ENCODE measurements at places on chromosomes 5 and 9.
A peak's percentile ranks its signal among the peaks of the same experiment; 100 is the strongest.

DNA sequence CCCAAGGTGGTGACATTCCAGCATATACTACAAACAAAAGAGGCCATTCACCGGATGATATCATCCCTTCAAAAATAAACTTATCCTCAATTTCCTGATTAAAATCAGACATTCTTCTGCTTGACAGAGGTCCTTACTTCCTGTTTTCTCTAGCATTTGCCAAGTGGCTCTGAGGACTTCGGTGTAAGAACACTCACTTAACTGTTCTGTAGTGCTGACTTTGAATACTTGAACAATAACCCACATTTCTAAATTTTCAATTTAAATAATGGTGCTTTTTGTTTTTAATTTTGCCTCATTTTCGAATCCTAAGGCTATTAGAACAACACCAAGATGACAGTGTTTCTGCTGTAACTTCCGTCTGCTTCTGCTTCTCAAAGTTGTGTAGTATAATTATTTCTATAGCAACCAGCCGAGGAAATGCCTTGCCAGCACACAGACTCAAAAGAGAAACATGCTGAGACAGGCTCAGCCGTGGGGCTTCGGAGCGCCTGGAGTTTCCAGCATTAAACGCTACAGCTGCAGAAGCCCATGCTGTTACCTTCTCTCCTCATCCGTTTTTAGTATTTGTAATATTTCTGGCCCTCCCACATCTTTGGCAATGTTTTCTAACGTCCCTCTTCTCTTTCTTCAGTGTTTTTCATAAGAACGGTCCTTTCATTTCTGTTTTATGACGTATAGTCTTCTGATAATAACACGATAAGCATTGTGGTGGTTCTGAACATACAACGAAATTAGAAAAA lies 19.5 kb upstream of the ANXA1 start:
- DNase-seq, result peak; percentile 89

DNA sequence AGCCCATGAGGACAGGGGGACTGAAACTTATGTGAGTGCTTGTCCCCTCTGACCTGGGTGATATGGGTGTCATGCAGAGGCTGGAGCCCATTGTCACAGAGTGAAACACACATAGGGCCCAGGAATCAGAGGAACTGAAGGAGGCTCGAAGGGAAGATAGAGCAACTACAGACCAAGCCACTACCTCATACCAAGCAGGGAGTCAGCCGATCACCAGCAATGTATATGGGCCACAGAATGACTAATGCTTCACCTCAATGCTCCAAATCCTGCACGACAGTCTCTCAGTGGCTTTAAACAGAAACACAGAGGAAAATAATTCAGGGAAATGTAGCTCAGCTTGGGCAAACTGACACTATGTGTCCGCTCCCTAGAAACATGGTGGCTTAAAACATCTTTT lies 8.9 kb upstream of the FBXW11 start:
- DNase-seq, result no peak

- no peak for DNase-seq
Measured at GRCh38 chr5:169832845-169833244, 147.4 kb downstream of the INSYN2B start.

DNA sequence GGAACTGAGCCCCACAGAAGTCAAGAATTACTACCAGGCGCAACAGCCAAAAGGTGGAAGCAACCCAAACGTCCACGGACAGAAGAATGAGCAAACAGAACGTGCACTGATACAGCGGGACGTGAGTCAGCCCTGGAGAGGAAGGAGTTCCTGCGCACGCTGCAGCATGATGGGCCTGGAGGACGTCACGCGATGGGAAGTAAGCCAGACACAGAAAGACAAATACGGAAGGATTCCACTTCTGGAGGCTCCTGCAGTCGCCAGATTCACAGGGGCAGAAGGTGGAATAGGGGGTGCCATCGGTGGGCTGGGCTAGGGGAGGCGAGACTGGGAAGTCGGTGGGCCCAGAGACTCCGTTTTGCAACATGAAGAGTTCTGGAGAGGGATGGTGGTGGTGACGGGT lies 80.3 kb upstream of the PHYKPL start:
- peak; percentile 19 for DNase-seq

DNA sequence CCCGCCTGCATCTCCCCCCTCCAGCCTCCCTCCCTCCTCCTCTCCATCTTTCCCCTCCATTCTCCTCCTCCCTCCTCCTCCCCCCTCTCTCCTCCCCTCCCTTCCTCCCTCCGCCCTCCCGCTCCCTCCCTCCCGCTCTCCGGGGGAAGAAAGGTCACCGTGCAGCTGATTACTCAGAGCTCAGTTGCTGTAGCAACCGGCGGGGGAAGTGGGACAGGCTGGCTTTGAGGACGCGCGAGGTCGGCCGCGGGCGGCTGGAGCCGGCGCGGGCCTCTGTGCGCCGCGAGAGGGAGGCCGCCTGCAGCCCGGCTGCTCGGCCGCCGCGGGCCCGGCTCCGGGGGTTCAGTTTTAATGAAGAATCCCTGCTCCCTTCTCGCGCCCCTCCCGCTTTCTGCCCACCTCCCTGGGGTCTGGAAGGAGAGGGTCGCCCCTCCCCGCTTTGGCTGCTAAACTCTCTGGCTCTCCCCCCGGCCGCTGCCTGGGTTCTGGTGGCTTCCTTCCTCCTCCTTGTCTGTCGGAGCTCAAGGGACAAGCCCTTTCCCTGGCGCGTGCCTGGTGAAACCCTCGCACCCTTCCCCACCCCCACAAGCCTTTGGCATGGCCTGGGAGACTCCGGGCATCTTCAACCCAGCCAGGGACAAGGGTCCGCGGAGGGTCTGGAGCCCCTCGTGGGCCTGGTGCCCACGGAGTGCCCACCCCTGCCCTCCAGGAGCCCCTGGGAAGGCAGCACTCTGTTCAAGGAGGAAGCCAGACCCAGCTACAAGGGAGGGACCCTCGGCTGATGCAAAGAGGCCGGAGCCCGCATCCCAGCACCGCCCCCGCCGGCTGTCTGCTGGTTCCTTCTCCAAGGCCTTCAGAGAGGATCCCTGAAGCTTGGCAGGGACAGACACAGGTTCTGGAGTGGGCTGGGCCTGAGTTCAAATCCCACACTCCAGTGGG lies 160.3 kb downstream of the C9orf50 start:
- DNase-seq, result peak; percentile 99

- no peak for DNase-seq
Measured at GRCh38 chr5:125115195-125115525, 368.7 kb upstream of the ZNF608 start.

GRCh38 chr5:25064306-25064705 lies 419.5 kb upstream of the CDH10 start:
- no peak for DNase-seq

- DNase-seq, result no peak
Measured at GRCh38 chr5:102596113-102596512, 97.3 kb upstream of the SLCO6A1 start.

GRCh38 chr9:98974994-98975712 lies 31.4 kb downstream of the COL15A1 start:
- DNase-seq, result peak; percentile 89

DNA sequence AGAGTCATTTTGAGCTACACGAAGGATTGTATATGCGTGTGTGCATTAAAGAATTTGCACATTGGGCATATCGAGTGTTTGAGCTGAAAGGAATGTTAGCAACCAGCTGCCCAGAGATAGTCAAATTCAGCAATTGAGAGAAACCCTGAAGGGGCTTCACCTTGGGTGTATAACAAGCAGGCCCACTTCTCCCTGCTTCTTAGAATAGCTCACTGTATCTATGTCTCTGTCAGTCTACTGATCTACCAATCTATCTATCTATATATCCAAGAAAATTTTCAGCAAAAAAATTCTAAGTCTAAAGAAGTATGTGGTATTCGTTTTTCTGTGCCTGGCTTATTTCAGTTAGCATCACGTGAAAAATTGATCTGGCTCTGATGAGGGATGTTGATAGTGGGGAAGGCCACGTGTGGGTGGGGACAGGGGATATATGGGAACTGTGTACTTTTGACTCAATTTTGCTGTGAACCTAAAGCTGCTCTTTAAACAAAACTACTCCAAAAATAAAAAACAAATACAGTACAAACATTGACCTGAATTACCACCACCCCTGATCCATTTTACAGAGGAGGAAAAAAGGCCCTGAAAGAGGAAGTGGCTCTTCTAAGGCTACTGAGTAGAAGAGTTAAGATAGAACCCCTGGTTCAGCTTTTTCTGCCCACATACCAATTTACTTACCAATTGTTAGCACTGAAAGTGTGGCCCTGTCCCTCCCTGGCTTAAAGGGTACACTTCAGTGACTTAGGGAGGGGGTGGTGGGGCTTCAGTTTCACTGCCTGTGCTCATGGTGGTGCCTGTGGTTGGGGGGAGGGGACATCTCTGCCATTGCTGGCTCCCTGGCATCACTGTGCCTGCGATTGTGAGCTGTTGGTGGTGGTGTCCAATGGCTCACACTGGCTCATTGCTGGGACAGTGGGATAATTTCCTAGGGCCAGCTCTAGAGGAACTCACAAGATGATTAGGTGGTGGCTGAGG lies 141.8 kb downstream of the DOCK2 start:
- no peak for DNase-seq

- DNase-seq, result no peak
Measured at GRCh38 chr5:2660315-2660714, 91.2 kb downstream of the IRX2 start.

DNA sequence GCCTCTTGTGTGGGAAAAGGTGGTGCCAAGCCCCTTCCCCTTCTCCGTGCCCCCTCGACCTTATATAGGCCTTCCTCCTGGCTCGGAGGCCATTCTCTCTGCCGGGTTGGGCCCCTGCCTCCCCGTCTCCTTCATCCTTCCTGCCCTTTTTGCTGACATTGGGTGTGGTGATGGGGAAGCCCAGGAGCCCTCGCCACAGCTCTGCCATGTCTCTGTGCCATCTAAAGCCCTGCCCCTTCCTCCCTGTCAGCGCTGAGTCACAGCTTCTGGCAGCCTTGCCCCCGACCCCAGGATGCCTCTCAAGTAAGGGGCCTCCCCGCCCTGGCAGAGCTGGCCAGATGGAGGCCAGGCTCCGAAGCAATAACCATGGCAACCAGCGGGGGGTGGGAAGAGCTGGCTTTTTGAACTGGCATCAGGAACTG lies 30.4 kb downstream of the JADE2 start:
- DNase-seq, result peak; percentile 71

- no peak for DNase-seq
Measured at GRCh38 chr9:25703701-25704357, 25.6 kb upstream of the TUSC1 start.

- no peak for DNase-seq
Measured at GRCh38 chr5:126561908-126562307, 33.1 kb downstream of the ALDH7A1 start.

DNA sequence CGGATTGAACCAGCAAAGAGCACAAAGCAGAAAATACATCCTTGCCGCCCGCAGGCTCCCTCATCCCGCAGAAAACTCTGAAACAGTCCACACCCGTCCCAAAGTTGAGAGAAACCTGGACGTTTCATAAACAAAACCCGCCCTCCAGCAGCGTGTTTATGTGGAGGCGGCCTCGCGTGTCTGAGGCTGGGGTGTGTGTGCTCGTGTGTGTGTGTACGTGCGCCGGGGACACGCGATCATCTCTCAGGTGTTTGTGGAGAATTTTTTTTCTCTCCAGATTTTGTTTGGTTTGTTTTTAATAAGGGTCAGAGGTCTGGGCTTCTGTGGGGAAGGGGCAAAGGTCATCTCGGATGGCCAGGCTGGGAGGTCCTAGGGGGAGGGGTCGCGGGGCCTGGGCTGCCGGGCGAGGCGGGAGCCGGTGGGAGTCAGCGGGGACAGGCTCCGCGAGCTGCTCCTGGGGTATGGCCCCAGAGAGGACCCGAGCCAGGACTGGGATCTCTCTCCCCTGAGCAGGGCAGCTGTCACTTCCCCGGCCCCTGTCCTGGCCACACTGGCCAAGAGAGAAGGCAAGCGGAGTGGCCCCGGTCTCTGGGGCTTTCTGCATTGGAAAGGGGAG lies 206.4 kb downstream of the C9orf50 start:
- DNase-seq, result peak; percentile 62

DNA sequence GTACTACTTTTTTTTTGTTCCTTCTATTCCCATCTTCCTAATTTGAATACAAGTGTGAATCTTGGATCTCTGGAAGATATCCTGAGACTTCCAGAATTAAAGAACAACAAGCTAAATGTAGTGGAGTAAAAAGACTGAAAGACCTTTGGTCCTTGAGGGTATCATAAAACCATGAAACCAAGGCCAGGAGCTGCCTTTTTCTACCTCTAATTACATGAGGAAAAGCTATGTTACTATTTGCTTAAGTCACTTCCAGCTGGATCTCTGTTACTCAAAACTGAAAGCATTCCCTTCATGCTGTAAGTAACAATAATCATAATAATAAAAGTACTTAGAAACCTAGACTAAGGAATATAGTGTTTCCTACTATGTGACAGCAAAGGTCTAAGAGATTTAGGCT lies 649.6 kb downstream of the KCTD16 start:
- DNase-seq, result no peak

GRCh38 chr5:179333796-179334761 lies 11.2 kb downstream of the ADAMTS2 start:
- peak; percentile 1 for DNase-seq

- DNase-seq, result no peak
Measured at GRCh38 chr9:128208946-128209669, 5.9 kb downstream of the DNM1 start.

GRCh38 chr5:31120642-31120948 lies 72.9 kb upstream of the CDH6 start:
- DNase-seq, result no peak

DNA sequence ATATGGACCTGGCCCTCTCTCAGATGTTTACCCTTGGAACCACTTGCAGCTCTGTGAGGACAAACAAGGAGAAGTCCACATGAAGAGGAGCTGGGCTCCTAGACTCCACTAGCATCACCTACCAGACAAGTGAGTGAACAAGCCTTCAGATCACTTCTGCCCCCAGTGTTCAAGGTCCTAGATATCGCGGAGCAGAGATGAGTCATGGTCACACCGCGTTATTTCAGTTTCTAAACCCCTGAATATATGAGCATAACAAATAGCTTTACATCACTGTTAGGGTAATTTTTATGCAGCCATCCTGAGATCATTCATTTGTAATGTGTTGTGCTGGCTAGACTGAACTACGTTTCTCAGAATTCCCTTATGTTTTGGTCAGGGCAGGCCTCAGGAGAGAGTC lies 77.0 kb upstream of the DAP start:
- no peak for DNase-seq

- no peak for DNase-seq
Measured at GRCh38 chr9:93828331-93829097, 126.6 kb downstream of the BARX1 start.

DNA sequence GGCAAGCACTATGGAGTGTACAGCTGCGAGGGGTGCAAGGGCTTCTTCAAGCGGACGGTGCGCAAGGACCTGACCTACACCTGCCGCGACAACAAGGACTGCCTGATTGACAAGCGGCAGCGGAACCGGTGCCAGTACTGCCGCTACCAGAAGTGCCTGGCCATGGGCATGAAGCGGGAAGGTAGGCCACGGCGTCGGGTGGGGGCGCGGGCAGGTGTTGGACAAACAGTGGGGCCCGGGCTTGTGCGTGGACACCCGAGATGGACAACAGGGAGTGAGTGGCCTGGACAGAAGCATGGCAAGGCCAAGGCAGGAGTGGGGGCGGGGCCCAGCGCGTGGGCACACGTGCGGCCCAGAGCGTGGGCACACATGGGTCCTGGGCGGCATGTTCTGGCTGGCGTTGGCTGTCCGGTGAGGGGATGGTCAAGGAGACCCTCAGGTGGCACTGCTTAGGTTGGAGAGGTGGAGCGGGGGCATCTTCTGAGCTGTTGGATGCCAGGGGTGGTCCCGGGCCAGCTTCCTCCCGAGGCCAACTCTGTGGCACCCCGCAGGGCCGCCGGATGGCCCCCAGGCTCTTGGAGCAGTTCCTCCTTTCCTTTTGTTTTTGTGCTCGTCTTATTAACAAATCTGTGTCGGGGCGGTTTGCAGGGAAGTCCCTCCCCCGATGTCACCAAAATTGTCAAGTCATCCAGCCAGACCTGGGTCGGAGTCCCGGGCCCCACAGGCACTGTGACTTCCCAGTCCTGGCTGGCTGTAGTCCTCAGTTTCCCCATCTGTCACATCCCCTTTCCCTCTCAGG lies 82.9 kb downstream of the RXRA start:
- DNase-seq, result no peak

Data from left hindlimb (tissue), 1 donor.